NCI-H524 (cell line): ENCODE measurements at places on chromosomes 5 and 9.

- DNase-seq: no peak
Observed at GRCh38 chr5:159995907-159996306, 13.0 kb upstream of the TTC1 start.

DNA sequence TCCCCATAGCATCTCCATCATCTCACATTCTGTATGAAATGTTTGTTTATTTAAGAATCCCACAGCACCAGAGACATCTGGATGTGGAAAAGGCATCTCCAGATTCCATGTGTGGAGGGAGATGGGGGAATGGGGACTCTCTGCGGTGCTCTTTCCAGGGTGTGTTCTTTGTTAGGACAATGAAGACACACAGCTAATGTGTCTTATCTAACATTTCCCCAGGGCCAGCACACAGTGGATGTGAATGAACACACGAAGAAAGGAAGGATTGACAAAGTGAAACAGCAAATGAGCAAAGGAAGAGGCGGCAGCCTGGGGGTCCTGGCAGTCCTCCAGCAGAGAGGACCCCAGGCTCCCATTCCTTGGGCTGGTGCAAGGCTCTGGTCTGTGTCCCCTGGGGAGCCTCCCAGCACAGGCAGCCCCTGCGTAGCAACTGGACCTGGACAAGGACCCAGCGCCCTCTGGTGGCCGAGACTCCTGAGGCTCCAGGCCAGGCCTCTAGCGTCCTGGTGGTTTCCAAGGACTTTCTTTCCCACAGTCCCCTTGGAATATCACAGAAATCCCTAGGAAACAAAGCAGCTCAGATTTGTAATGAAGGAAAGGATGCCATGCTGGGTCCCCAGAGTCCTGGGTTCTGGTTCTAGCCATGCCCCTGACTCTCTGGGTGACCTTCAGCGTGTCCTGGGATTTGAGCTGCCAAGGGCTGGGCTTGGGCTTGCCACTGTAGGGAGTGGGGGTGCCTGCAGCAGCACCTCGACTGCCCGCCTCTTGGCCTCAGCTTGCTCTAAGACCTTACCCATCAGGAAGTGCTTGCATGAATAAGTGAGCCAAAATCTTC lies 3.5 kb upstream of the PDLIM7 start:
- DNase-seq: peak; percentile 80

GRCh38 chr9:89408628-89409101 lies 89.2 kb downstream of the SEMA4D start:
- DNase-seq: no peak

DNA sequence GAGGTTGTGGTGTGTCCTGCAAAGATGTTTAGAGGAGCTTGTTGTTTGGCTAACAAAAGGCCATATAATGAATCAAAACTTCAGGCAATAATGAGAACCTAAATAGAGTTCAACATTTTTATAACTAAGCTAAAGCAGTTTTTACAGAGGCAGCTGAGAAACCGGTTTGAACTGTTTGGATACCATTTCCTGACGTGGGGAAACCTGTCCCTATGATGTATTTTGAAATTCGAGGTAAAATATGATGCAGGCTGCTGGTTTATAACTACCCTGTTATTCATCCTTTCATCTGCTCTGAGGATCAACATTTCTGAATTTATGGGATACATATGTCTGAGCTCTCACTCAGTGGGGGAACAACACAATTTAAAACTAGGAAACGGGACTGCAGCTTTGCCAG lies 289.5 kb upstream of the IRX2 start:
- no peak for DNase-seq

DNA sequence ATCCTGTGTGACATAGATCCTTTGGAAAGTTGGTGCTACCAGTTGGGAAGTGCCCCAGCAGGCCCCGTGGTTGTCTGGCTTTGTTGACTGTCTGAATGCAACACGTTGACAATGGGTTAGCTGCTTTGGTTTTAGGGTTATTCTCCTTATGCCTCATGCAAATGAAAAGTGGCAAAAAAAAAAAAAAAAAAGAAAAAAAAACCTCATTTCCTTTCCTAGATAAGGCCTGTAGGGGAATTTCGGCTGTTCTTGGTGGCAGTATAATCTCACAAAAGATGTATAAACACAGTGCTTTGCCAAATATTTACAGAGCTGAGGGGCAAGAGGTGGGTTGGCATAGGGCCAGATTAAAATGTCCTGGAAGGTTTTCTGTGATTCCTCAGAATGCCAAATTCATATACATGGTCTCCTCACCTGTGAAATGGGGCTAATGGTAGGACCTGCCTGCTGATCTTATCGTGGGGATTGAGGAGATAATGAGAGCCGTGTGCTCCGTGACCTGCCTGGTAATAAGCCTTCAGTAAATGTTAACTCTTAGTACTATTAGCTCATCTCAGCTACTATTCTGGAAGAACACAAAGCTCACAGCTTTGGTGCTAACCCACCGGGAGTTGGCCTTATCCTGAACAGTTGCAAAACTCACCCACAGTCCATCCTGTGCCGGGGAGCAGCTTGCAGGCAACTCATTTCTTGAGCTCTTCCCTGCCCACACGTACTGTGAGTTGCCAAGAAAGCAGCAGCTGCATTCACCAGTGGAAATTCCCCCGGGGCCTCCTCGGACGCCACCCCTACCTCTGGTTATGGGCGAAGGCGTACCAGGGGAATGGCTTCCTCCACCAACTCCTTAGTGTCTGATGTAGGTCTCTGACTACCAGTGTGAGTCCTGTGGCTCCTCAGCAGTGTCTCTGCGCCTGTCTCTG lies 220.3 kb downstream of the NR3C1 start:
- DNase-seq: no peak

- DNase-seq: no peak
Observed at GRCh38 chr9:76358628-76359280, 35.5 kb downstream of the RFK start.

DNA sequence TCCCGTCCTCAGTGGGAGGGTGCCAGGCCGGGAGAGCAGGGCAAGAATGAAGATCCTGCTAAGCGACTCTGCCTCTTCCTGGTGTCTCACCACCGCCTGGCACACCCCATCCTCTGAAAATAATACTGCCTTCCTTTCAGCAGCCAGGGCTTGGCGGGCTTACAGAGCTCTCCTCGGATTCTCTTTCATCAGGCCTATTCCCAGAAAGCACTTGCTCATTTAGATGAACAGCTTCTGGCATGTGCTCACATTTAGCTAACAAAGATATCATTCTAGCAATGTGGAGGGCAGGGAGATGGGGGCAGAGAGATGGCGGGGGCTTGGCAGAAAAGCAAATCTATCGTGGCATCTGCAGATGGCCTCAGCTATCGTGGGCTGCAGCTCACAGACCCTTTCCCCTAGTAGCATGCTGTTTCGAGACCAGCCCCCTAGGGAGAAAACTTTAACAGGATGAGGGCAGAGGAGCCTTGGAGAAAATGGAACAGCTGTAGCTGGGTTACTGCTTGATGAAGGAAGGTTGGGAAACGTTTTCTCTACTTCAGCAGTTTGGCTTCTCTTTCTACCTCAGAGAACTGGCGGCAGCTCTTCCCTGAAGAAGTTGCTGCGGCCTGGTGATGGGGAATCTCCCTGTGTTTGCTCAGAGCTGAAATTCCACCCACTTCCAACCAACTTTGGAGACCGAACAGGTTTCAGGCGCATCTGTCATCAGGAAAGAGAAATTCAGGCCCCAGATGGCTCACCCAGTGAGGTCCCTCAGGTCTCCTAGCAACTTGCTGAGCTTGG lies 102.1 kb downstream of the TMEM174 start:
- peak; percentile 95 for DNase-seq

- no peak for DNase-seq
Observed at GRCh38 chr9:13361076-13361475, 81.6 kb upstream of the MPDZ start.

- DNase-seq: peak; percentile 88
Observed at GRCh38 chr9:128921881-128922763, 1.3 kb downstream of the PHYHD1 start.

DNA sequence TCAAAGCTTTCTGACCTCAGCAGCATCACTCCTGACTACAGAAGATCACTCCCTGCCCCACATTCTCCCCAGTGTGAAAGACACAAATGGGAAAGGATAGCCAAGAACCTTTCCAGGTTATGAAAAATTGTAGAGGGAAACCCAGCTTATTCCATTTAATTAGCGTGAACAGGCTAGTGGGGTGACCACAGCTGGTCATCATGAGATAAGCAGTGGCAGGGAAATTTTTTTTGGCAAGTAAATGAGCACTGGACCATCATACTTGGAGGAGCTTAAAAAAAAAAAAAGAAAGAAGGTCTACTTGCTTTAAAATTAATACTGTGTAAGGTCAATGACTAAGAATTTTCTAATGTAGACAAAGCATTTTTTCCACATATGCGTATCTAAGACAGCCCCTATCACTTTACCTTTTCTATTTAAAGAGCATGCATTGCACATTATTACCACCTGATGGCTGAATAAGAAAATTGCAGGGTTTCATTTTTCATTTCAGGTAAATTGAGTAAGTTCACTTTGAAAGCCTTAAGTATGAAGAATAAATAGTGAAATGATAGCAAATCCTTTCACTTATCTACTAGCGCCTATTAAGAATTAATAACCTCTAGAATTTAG lies 123.6 kb downstream of the ELAVL2 start:
- no peak for DNase-seq

- peak; percentile 58 for DNase-seq
Observed at GRCh38 chr9:125850763-125851162, 103.6 kb downstream of the PBX3 start.

DNA sequence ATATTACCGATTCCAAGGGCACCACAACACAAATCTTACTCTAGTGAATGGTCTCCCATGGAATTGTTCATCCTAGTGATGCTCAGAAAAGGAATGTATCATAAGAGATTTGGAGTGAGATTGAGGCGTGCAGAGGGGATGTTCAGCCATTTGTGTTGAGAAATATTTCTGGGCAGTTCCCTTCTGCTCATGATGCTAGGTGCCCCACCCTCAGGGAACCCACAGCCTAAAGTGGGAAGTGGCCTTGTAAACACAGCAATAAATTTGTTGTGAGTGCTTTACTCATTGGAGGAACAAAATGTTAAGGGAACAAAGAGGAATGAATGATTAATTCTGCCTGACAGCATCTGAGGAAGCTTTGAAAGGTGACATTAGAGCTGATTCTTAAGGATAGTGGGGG lies 129.9 kb downstream of the TLE4 start:
- DNase-seq: no peak

DNA sequence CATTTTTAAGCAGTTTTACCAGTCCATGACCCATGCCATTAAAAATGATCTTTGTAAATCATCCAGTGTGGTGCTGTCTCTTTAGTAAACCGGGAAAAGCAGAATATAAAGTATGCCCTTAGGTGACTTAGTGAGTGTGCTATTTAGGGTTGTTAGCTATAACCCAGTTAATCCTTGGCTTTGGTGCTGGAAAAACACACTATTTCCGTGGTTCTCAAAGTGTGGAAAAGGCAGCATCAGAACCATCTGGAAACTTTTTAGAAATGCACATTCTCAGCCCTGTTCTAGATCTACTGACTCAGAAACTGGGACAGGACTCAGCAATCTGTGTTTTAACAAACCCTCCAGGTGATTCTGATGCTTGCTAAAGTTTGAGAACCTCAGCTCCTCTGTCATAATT lies 123.6 kb upstream of the ZNF608 start:
- no peak for DNase-seq

GRCh38 chr5:74623748-74624408 lies 16.6 kb downstream of the ENC1 start:
- no peak for DNase-seq

- no peak for DNase-seq
Observed at GRCh38 chr5:33711094-33711679, 180.6 kb downstream of the ADAMTS12 start.

DNA sequence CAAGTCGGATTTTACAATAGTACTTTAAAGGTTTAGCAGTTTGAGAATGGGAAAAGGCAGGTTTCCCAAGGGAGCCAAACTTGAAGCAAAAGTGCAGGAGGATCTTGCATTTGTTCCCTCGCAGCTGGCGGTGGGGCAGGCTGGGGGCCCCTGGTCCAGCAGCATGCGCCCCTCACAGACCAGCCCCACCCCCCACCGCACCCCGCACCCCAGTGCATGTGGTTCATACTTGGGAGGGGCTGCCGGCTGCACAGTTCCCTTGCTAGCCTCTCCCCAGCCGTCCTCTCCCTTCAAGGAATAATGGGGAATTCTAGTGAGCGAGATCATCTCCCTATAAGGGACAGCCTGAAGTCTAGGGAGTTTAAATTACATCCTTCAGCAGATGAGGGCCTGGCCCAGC lies 273.1 kb upstream of the IRX2 start:
- no peak for DNase-seq

DNA sequence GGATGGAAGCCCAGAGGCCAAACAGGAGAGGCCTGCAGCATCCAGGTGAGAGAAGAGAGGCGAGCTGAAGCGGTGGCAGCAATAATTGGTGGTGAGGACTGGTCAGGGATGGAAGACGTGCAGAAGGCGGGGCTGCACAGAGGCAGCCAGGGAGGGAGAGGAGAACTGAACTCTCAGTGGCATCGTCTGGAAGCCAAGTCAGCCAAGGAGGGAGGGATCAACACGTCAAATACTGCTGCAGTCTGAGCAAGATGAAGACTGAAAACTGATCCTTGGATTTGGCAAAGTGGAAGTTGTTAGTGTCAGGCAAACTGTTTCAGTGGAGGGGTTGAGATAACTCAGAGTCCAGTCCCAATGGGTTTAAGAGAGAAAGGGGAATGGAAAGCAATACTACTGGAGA lies 145.4 kb downstream of the CDK5RAP2 start:
- no peak for DNase-seq

GRCh38 chr5:137179203-137179602 lies 319.9 kb downstream of the SPOCK1 start:
- DNase-seq: no peak

DNA sequence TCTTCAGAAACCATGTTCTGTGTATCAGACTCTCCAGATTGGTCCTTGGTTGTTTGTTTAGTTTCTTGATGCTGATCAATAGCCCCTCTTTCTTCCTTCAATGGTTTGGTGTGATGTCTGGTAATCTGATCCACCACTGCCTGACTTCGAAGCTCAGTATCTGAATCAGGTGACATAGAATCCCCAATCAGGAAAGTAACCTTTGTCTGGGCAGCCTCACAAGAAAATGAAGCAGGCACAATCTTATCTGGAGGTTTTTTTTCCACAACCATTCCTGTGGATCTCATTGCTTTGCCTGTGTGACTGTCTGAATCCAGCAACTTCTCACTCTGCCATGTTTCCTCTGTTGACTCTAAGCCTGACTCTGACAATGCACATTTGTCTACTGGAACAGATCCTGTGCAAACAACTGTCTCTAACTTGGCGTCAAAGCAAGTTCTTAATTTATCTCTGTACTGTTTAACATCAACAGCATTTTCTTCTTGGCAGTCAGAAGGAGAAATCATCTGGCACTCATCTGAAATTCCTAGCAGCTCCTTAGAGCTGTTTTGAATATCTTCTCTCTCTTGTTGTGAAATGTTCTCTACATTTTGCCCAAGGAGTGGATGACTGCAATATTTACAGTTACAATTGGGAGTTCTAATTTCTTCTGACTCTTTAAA lies 37.1 kb upstream of the RAPGEF6 start:
- DNase-seq: no peak

DNA sequence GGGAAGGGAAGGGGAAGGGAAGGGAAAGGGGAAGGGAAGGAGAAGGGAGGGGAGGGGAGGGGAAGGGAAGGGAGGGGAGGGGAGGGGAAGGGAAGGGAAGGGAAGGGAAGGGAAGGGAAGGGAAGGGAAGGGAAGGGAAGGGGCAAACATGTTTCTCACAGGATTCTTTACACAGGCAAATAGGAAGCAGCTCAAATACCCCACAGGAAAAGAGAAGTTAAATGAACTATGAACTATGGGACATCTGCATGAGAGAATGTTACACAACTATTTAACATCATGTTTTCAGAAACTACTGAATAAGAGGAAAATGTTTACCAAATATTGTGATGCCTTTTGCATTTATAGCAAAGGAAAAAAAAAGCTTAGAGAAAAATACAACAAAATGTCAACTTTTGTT lies 125.4 kb upstream of the SLC30A5 start:
- no peak for DNase-seq
